ENCODE measurements at places on chromosomes 5 and 9. TPM values are rescaled to one million over a fixed set of nuclear protein-coding genes. Genes with fewer than 3 reads are reported as not detected.

Gene CNTNAP3
- 84.8 TPM for total RNA-seq

Gene LVRN
- 7.5 TPM for total RNA-seq

Gene RASGRF2
- total RNA-seq: 22.5 TPM

Gene RIGI
- total RNA-seq: 8.5 TPM

Gene LMBRD2
- 66.0 TPM for total RNA-seq

Gene ADRB2
- total RNA-seq: 0.94 TPM

Gene CTXN3
- total RNA-seq: 0.63 TPM

Gene MRPL22
- 19.4 TPM for total RNA-seq

Gene DPP7
- 36.6 TPM for total RNA-seq

Gene CSF1R
- 8.8 TPM for total RNA-seq

Gene CYLC2
- not detected for total RNA-seq

Gene NDUFA8
- 27.5 TPM for total RNA-seq

Gene MYMK
- not detected for total RNA-seq

Gene FOXD4L3
- total RNA-seq: not detected
